Effector memory CD8-positive, alpha-beta T cell (primary cell): ENCODE measurements at places on chromosomes 4 and X.

DNA sequence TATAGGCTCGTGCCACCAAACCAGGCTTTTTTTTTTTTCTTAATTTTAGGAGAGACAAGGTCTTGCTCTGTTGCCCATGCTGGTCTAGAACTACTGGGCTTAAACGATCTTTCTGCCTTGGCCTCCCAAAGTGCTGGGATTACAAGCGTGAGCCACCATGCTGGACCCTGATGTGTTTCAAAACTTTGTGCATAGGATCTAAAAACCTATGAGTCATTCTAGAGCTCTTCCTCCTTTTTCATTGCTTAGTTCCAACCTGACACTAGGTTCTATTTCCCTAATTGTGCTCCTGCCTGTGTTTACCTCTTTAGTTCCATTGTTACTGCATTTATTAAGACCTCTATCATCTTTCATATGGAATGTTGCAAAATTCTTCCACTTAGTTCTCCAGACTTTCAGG lies 57.3 kb downstream of the HPGD start:
- no peak for DNase-seq

GRCh38 chr4:25481648-25482047 lies 104.6 kb downstream of the ANAPC4 start:
- DNase-seq, result no peak

DNA sequence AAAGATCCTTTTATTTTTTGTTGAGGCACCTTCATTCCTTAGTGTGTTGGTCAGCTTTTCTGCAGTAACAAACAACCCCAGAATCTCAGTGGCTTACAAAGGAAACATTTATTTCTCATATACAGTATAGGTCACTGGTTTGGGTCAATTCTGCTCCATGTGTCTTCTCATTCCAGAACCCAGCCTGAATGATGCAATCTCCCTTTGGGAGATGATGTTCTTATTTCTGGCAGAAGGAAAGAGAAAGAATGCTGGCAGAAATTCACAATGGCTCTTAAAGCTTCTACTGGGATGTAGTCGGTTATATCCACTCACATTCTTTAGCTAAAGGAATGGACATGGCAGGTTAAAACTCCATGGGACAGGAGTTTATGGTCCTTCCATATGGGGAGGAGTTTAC lies 42.3 kb downstream of the IDS start:
- DNase-seq, result no peak

DNA sequence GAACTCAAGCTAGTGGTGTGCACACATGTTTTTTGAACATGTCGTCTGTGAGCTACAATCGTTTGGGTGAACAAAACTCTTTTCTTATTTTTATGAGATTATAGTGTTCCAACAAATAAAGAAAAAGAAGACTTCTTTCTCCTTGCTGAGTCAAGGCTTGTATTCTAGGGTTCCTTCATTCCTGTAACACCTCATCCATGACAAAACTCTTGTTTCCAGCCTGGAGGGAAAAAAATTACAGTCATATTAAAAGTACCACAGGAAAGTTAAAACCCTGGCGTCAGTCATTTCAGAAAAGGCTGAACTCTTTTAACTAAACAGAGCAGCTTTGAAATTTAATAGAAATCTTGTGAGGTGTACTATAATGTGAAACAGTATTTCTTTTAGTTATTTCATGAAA lies 79.2 kb upstream of the BOD1L1 start:
- no peak for DNase-seq
